GM13976 (cell line): ENCODE measurements at places on chromosomes 5 and 9.

- DNase-seq: no peak
These were observed 13.6 kb upstream of the S100Z start for GRCh38 chr5:76836181-76836580.

DNA sequence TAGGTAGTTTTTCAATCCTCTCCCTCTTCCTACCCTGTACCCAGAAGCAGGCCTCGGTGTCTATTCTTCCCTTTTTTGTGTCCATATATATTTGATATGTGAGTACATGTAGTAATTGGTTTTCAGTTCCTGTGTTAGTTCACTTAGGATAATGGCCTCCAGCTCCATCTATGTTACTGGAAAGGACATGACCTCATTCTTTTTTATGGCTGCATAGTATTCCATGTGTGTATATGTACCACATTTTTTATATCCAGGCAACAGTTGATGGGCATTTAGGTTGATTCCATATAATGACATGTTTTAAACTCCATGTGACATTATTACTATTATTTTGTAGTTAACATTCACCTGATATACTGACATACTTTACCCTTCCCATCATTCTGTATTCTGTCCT, 49.1 kb downstream of the CAVIN4 start:
- DNase-seq: no peak

DNA sequence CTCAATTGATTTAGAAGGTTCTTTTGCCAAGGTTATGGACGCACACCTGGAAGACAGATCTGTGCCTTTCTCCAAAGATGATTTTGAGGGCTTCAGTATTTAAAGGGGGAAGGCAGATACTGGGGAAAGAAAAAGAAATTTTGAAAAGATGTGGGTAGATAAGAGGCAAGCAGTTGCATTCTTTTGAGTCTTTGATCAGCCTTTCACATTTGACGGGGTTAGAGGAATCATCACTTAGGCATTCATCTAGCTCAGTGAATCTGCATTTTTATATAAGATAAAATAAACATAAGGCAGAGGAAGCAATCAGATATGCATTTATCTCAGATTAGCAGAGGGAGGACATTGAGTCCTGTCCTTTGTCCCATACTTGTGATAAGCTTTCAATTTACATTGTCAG, 243.4 kb upstream of the RAI14 start:
- no peak for DNase-seq

DNA sequence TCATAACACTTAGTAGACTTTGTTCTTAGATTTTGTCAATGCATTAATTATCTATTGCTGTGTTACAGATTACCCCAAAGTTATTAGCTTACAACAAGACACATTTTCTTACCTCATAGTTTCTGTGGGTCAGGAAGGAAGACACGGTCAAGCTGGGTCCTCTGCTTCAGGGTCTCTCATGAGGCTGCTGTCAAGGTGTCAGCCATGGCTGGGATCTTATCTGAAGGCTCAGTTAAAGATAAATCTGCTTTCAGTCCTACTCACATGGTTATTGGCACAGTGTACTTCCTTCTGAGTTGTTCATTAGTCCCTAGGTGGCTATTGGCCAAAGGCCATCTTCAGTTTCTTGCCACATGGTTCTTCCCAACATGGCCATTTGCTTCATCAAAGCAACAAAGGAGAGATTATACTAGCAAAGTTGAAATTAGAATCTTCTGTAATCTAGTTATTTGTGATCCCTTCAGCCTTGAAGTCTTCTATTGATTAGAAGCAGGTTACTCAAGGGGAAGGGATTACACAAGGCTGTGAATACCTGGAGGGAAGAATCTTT, 25.2 kb downstream of the TDRD7 start:
- DNase-seq: no peak

GRCh38 chr5:138111937-138112336, 27.3 kb downstream of the NME5 start:
- no peak for DNase-seq

GRCh38 chr5:76379316-76379715, 23.8 kb upstream of the IQGAP2 start:
- DNase-seq: no peak

- no peak for DNase-seq
These were observed 1.2 kb upstream of the ADAMTS6 start for GRCh38 chr5:65482736-65483545.

DNA sequence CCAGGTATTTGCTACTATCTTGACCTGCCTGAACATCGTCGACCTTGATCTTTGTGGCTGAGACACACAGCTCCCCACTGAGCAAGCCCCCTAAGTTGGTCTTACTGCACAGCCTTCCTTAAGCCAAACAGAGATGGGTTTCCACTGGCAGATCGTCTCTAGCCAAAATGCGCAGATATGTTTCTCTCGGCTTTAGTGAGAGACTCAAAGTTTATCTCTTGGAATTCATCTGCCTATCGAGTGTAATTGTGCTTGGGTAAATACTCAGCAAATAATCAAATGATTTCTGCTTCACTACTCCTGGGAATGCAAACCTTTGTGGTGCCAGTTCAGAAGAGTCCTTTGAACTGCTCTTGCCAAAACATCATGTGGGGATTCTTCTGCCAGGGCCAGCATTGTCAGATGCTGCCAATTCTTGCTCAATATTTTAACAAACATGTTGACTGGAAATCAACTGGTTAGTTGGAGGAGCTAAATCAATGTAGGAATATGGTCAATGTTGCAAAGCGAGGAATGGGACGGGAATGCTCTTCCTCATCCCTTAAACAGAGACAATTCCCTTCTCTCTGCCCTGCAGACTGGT, 141.2 kb upstream of the SLC28A3 start:
- no peak for DNase-seq

- DNase-seq: no peak
These were observed 1.5 kb downstream of the SEPTIN8 start for GRCh38 chr5:132775476-132775961.

DNA sequence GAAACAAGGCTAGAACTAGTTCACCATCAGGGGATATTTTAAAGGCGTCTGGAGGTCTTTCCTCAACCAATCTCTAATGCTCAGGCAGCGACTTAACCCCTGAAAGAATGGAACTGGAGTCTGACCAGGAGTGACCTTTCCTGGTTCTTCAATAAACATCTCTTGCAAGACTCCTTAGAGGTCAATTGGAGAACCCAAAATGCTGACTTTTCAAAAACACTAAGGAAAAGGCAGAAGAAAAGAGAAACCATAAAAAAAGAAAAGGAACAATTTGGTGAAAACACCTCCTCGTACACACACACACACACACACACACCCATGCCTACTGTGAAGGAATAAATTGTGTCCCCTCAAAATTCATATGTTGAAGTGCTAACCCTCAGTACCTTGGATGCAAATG, 12.3 kb downstream of the TIMD4 start:
- no peak for DNase-seq
